ENCODE measurements at places on chromosomes 16 and 17.

GRCh38 chr17:75910699-75911098, 6.0 kb upstream of the MRPL38 start:
- no peak for DNase-seq

GRCh38 chr17:72611172-72611571, 481.3 kb downstream of the SLC39A11 start:
- no peak for DNase-seq

DNA sequence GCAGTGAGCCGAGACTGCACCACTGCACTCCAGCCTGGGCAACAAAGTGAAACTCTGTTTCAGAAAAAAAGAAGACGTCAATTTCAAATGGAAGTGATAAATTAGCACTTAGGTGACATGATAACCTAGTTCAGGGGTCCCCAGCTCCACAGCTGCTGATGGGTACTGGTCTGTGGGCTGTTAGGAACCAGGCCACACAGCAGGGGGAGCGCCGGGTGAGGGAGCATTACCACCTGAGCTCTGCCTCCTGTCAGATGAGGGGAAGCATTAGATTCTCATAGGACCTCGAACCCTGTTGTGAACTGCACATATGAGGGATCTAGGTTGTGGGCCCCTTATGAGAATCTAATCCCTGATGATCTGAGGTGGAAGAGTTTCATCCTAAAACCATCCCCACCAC, 253.0 kb downstream of the FOXL1 start:
- DNase-seq: no peak

DNA sequence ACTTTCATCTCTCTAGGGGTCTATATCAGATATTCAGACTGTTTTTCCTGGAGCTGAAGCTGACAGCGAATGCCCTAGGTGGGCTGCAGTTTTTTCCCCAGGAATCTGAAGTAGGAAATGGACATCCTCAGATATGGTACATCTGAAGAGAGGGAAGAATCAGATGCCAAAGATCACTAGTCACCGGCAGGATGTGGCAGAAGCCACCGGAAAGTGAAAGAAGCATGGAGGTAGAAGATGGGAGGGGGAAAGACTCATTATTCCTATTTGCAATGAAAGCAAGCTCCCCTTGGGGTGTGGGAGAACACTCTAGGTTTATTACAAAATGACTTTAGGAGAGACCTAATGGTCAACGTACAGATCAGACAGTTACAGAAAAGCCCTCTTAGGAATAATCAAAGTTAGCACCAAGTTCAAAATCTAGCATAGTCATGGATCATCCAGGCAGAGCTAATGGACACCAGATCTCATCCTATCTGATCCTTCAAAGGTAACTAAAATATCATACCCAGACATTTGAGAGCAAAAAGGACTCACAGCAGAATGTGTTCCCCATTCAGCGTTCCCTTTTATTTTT, 110.7 kb downstream of the HS3ST3A1 start:
- no peak for DNase-seq

DNA sequence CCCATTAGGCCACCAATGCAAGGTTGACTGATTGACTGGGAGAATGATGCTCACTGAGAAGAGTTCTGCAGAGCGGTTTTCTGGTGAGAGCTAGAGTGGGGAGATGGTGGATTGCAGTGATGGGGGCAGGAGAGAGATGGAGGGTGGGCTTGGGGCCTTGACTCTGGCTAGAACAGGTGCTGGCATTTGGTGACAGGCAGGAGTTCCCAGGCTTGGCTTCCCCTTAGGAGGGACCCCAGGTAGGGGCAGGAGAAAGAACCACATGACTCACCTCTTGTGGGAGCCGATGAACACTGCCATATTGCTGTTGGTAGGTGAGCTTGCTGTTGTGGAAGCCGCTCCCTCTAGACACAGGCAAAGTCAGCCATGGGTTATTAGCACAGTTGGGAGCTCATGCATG, 8.0 kb downstream of the CD300LB start:
- DNase-seq: no peak

GRCh38 chr16:57279780-57280638, 4.5 kb downstream of the PLLP start:
- no peak for DNase-seq

- no peak for DNase-seq
These were observed 37.4 kb downstream of the SHISA6 start for GRCh38 chr17:11278186-11278991.

GRCh38 chr17:10398352-10398751, 23.4 kb downstream of the MYH8 start:
- DNase-seq: no peak

DNA sequence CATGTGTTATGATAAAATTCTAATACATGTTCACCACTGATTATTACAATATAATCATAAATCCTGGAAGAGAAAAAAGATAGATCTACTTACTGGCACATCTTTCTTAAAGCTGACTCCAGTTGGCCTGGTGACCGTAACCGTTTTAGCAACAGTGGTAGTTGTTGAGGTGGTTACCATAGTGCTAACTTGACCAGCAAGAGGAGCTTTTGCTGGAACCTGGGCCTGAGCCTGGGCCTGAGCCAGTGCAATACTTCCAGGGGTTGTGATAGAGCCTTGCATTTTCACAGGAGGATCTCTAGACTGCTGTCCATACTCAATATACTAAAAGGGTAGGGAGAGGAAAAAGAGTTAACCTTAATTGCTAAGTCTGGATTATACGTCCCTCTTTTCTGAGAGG, 36.2 kb downstream of the SETD6 start:
- no peak for DNase-seq

- no peak for DNase-seq
These were observed 23.6 kb downstream of the CRISPLD2 start for GRCh38 chr16:84843149-84844048.

DNA sequence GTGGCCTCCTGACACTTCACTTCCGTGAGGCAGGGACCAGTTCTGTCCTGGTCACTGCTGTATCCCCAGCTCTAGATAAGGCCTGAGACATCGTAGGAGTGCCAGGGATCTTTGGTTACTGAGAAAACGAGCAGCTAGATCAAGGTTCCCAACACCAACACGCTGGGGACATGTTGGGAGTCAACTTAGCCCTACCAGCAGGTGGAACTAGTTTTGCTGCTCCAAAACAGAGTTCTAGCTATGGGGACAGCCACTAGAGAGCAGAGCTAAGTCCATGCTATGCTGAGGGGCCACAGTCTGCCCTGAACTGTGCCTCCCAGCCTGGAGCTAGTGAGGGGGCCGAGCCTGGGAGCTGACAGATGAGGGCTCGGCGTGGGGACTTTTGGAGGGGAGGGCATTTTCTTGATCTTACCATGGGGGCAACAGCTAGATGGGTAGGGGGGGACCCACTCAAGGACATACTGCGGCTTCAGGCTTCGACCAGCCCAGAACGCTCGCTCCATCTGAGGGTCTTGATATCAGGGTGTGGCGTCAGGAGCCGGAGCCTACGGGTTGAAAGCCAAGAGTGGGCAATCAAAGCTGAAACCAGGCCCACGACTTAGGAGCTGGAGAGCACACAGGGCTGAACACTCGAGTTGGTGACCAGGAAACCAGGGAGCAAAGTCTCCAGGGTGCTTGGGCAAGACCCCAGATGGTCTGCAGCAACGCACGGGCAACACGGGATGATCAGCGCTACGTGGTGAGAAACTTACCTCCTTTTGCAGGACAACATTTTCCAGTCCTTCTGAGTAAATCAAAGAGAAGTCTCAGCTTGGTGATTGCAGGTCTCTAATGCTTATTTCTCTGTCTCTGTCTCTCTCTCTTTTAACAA, 13.4 kb downstream of the SNX20 start:
- DNase-seq: no peak

- no peak for DNase-seq
These were observed 28.4 kb upstream of the CCL2 start for GRCh38 chr17:34226744-34227034.

GRCh38 chr17:30263552-30264333, 28.0 kb downstream of the BLMH start:
- DNase-seq: no peak

DNA sequence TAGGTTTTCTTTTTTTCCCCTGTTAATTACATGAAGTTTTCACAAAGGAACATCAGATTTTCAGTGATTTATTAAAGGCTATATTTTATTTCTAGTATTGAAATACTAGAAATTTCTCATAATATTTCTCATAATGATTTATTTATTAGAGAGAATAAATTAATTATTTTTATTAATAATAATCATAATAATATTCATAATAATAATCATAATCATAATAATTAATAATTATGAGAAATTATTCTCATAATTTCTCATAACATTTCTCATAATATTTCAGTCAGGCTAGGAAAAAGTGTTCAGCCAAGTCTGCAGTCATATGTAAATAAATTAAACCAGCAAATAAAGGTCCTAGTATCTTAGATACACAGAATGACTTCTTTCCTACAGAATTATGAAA, 41.4 kb downstream of the CNTNAP4 start:
- no peak for DNase-seq

DNA sequence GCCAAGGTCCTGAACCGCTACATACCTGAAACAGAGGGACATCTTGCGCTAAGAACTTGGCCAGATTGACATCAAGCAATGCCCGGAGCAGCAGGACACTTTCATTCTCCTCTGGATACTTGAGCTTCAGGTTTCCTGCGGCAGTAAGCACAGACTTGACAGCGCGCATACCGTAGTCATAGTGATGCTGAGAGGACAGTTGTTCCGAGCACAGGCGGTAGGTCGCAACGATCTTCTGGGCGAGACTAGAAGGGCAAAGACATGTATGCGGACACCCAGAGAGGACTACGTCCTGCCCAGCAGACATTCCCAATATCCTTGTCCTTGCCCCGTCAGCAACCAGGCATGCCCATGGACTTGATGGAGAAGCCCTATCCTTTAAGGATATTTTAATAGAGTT, 112.9 kb downstream of the DNAH3 start:
- DNase-seq: no peak

GRCh38 chr16:9136596-9136995, 45.2 kb downstream of the HAPSTR1 start:
- DNase-seq: no peak

- DNase-seq: no peak
These were observed 32.5 kb downstream of the EPN2 start for GRCh38 chr17:19269641-19270040.

DNA sequence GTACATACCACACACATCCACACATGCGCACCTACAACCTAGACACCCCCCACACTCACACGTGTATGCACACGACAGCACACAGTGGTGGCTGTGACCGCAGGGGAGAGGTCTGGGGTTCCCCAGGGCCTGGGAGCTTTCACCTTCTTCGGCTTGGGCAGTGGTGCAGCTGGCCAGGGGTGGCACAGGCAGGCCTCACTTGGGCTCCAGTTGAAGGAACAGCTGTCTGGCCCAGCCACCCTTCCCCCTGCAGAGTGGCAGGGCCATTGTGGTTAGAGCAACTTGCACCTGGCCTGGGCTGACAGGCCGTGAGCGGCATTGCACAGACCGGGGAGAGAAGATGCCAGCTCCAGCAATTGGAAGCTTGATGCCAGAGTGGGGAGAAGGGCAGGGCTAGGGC, 114.5 kb upstream of the GSE1 start:
- no peak for DNase-seq

DNA sequence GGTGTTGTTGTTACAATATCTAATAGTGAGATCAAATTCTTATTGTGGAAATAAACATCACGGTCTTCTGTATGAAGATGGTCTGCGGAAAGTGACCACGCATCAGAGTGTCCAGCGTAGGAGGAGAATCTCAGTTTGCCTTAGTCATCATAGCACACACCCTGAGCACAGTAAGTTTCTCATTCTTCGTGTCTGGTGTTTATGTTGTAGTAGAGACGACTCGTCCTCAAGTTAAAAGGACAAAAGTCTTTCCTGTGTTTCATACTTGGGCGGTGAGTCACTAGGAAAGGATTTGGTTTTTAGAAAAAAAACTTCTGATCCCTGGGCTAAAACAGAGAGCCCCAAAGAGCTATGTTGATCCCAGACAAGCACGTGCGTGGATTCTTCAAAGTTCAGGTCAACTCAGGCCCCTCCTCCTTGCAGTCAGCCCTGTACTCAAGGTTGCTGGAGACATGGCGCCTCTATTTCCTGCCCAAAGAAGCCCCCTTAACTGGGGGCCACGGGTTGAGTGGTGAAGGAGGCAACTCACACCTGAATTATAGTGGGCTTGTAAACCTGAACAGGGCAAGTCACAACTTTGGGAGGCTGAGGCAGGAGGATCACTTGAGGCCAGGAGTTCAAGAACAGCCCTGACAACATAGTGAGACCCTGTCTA, 170.4 kb downstream of the ZFHX3 start:
- DNase-seq: no peak

DNA sequence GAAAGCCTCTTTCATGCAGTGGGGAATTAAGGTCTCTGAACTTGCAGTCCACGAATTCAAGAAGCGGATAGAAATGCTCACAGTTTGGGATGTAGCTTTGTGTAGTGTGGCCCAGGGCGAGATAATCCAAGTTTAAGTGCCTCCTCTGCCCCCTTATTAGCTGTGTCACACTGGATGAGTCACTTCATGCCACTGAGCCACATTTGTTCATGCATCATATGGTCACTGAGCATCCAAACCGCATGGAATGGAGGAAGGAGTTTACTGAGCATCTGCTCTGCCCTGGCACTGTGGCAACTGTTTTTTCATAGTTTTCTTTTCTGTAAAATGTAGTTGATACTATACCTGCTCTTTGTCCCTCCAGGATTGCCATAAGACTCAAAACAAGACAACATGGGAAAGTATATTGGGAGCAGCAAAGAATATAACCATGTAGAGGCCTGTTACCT, 15.1 kb upstream of the DHX8 start:
- no peak for DNase-seq

GRCh38 chr16:59168461-59169114, 434.5 kb upstream of the GOT2 start:
- no peak for DNase-seq

GRCh38 chr16:19196871-19197270, 28.8 kb downstream of the SYT17 start:
- DNase-seq: no peak

GRCh38 chr17:73841431-73842060, 197.3 kb upstream of the SDK2 start:
- DNase-seq: no peak

GRCh38 chr17:77343031-77343800, 202.4 kb downstream of the SEC14L1 start:
- no peak for DNase-seq

DNA sequence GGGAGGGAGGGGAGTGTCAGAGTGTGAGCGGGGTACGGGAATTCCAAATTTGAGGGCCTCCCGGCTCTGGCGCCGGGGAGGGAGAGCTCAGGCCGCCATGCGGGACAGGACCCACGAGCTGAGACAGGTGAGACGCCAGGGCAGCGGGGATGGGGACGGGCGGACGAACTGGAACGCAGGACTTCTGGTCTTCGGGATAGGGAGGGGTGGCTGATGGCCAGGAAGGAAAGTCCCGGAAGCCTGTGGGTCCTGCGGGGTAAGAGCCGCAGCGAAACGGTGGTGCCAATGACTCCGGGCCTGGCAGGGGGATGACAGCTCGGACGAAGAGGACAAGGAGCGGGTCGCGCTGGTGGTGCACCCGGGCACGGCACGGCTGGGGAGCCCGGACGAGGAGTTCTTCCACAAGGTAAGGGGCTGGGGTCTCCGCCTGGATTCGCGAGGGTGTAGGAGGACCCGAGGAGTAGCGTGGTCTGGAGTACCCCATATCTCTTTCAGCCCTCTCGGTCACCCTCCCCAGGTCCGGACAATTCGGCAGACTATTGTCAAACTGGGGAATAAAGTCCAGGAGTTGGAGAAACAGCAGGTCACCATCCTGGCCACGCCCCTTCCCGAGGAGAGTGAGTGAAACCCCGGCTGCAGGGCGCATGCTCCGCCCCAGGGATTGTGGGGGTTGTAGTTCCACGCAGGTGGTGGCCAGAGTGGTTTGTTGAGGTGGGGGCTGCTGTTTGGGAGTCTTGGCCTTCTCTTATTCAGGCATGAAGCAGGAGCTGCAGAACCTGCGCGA, 543 bp downstream of the STX4 start:
- DNase-seq: peak; percentile 74
